ENCODE measurements at places on chromosomes 2 and 18.

- DNase-seq = no peak
These were observed 70.6 kb downstream of the CTAGE1 start for GRCh38 chr18:22346953-22347605.

DNA sequence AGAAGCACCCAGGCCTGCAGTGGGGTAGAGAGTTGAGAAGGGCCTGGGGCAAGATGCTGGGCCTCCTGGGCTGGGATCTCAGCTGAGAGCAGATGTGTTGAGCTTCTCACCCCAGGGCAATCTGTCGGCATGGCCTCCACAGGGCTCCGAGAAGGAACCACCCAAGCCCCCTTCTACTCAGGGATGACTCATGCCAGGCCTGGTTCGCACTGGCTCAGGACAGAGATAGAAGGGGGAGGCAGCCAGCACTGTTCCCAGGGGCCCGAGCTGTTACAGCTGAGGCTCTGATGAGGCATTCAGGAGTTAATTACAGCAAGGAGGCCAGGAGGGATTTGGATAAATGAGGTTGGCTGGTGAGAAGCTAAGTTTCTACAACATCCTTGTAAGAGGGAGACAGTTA, 62.5 kb downstream of the CENPO start:
- no peak for DNase-seq

DNA sequence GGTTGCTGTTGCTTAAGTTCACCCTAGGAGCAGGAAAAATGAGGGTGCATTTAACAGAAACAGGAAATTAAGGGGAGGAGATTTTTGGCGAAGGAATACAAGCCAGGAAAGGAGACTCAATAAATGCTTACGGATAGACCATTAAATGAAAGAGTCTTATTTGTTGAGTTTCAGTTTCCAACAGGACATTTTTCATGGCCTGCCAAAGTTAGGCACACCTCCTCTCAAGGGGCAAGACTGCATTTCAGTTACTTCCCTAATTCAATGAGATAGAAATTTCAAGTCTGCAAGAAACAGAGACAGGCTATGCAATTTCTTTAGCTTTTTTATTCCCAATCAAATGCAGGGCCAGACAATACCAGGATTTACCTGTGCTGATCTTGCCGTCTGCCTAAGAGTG, 394.7 kb upstream of the KLHL29 start:
- DNase-seq = no peak

DNA sequence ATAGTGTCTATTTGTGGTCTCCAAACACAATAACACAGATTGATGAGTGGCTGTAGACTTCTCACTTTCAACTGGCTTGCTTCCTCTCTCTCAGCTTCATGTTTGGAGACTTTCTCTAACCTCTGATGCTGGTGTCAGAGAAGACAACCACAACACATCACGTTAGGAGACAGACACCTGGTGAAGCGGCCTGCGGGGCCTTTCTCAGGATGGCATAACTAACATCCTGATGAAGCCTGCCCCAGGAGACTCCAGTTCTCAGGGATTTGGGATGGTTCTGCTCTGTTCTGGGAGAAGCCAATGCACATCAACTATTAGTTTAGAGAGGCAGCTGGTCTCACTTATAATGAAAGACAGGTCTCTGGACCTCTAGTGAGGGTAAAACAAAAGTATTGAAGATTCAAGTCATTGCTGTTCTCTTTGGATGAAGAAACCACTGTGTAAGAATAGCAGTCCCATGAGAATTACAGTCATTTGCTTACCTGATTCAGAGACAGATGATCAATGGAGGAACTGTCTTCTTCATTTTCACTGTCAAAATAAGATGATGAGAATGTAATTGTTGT, 2.0 kb downstream of the IL1A start:
- DNase-seq = no peak

- DNase-seq = no peak
These were observed 210.0 kb upstream of the ACVR2A start for GRCh38 chr2:147634826-147635225.

DNA sequence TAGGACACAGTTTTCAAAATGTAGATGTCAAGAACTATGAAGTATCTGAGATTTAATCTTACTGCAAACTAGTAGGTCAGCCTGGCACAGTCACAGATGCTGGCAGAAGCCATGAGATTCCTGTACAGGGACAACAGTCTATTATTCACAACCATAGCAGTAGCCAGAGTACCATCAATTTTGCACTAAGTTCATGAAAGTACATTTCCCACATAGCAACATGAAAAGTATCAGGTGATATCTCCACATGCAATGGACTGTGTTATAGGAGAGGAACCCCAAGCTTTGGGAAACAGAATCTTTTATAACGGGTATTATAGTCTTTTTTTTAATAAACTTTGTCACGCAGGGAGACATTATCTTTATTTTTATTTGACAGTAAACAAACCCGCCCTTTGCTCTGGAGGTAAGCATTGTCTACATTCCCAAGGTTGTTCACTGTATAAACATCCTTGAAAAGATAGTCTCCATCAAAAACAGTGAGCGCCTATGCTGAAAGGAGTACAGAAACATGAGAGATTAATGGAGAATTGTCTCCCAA, 33.4 kb upstream of the DPP4 start:
- no peak for DNase-seq

GRCh38 chr18:45589356-45590035, 25.8 kb upstream of the SLC14A2 start:
- DNase-seq = no peak

DNA sequence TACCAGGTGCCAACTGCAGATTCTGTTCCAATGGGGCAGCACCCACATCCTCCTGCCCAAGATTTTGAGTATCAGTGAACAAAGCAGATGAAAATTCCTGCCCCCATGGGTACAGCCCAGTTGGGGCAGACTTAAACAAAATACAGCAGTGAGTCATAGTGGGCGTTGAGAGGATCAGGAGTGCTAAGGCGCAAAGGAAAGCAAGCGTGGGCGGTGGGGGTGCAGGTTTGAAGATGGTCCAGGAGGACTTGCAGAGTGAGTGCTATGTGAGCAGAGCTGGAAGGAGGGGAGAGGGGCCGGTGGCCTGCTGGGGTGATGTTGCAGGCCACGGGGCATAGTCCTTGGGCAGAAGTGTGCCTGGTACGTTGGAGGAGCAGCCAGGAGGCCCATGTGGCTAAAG, 24.7 kb downstream of the STEAP3 start:
- no peak for DNase-seq

GRCh38 chr18:79911344-79912270, 39.8 kb downstream of the SLC66A2 start:
- no peak for DNase-seq

- peak; percentile 4 for DNase-seq
These were observed 593 bp downstream of the ZNF514 start for GRCh38 chr2:95158891-95159619.

DNA sequence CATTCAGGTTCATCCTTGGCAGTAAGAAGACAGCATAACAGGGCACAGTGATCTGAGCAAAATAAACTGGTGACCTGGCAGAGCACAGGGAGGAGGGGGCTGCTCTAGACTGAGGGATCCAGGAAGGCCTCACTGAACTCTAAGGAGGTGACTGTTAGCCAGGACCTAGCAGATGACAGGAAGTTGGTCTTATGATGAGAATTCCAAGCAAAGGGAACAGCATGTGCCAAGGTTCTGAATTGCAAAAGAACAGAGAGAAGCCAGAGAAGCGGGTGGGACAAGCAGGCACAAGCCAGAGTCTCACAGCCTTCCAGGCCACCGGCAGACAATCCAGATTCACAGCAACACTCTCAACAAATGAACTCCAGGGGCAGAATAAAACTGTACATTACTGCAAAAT, 152.7 kb upstream of the PTPRM start:
- DNase-seq = no peak

- DNase-seq = no peak
These were observed 31.3 kb downstream of the DGKD start for GRCh38 chr2:233385489-233386044.

- DNase-seq = no peak
These were observed 295 bp downstream of the GAREM1 start for GRCh38 chr18:32470460-32470713.

GRCh38 chr2:28401411-28401810, 8.8 kb downstream of the FOSL2 start:
- no peak for DNase-seq

DNA sequence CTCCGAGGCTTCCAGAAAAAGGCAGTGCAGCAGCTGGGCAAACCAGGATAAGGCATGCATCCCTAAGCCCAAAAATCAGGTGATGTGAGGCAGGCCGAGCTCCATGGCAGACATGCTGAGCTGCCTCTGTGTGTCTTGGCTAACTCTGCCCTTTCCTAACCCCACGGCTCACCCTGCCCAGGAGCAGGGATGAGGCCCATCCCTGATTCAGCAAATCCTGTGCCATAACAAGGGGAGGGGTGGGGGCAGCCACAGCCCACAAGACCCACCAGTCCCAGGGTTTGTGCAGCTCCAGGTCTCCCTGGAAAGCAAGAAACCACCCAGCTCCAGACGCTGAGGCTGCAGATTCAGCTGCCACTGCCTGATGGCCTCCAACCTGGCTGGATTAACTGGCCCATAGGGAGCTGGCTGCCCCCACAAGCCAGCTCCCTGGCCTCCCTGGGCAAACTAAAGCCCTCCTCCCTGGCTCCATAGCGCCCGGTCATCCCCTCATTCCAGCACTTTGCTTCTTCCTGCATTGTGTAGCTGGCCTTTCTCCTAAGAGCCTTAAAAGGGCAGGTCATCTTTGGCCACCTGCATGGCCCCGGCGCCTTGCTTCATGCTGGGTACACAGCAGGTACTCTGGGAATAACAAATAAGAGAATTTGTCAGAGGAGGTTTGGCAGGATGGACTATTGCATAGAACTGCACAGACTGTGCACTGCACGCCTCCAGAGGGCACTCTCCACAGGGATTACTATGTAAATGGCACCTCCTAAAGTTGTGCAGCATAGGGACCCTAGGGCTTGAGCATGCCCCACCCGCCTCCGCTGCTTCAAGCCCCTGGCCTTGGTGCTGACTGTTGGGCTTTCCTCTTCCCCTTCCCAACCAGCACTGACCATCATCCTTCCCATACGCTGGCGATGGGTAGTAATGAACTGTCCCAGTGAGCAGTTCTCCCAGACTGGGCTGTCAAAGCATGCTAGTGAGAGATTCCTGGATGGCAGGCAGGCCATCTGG, 10.7 kb downstream of the STEAP3 start:
- DNase-seq = no peak

GRCh38 chr18:40866013-40866645, 1088.9 kb upstream of the PIK3C3 start:
- DNase-seq = no peak

- DNase-seq = no peak
These were observed 41.6 kb downstream of the ZBTB14 start for GRCh38 chr18:5253910-5254309.

DNA sequence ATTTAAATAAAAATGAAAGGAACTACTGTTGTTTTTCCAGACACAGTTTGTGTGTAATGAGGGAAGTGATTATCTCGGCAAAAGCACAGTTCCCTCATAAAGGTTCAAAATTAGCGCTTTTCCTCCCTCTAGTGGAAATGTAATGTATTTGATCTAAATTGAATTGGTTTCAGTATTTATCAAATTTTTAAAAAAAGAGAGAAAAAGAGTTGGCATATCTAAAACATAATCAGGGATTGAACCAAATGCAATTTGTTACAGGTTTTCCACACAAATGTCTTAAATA, 37.5 kb downstream of the CMPK2 start:
- DNase-seq = no peak

GRCh38 chr2:215280326-215280725, 31.5 kb upstream of the ATIC start:
- no peak for DNase-seq

GRCh38 chr2:11980809-11981208, 234.4 kb downstream of the LPIN1 start:
- DNase-seq = no peak

DNA sequence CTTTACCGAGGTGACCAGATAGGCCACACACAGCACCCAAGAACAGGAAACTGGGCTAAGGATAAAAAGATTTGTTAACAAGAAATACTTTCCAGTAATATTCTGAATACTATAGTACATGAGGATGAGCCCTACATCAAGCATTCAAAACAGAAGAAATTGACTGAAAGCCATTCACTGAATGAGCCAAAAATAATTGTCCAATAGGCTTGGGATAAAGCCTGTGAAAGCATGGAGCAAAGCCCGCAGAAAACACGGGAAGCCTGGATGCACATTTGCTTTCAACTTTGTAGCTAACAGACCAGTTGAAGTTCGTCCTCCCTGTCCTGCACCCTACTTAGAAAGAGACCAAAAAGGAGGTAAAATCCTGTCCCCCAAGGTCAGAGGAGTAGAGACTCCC, 56.3 kb downstream of the DIPK1C start:
- DNase-seq = no peak

- no peak for DNase-seq
These were observed 57.9 kb upstream of the KCNE4 start for GRCh38 chr2:222993920-222994650.

- no peak for DNase-seq
These were observed 180.4 kb downstream of the KLHL29 start for GRCh38 chr2:23565374-23565773.

GRCh38 chr2:3604207-3604877, 9.4 kb downstream of the COLEC11 start:
- DNase-seq = no peak

Data from effector CD4-positive, alpha-beta T cell (primary cell).